GM12865 (cell line): ENCODE measurements at places on chromosomes 13 and 19.

DNA sequence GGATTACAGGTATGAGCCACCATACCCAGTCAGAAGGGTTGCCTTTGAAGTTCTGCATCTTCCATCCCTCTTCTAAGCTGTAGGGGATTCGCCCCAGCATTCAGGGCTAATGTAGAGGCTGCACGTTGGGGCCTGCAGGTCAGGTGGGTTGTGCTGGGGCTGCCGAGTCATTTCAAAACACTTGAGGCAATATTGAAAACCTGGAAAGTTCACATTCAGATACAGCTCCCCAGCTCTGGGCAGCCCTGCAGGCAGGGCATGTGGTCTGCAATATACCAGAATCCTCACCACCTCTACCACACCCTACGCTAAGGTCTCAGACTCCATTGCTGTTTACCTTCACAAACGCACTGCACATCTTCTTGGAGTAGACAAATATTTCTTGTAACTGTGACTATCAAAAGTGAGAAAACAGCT is 24.6 kb downstream of the CCNE1 start:
- peak; percentile 93 for DNase-seq

- DNase-seq: peak; percentile 91
Observed at GRCh38 chr19:6521718-6522646, 8.8 kb upstream of the TNFSF9 start.

DNA sequence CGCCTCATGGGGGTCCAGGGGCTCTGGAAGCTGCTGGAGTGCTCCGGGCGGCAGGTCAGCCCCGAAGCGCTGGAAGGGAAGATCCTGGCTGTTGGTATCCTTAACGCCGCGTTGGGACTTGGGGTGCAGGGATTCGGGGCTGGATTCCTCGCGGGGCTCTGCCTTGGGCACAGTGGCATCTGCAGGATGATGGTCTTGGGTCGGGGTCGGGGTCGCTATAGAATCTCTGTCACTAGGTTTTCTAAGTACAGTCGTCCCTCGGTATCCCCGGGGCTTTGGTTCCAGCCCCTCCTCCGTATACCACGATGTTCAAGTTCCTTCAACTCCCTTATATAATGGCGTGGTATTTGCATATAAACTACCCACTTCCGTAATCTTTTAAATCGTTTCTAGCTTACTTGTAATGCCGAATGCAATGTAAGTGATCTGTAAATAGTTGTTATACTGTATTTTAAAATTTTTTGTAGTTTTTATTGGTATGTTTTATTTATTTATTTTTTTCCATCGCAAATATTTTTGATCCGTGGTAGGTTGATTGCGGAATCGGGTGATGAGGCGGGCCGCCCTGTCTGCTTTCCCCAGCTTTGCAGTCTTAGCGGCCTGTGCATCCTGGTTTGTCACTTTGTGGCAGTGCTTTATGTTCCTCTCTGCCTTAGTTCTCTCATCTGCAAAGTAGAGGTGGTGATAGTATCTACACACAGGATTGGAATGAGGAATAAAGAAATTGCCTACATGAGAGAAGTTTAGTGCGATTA is 606 bp downstream of the ERCC5 start:
- peak; percentile 70 for DNase-seq

DNA sequence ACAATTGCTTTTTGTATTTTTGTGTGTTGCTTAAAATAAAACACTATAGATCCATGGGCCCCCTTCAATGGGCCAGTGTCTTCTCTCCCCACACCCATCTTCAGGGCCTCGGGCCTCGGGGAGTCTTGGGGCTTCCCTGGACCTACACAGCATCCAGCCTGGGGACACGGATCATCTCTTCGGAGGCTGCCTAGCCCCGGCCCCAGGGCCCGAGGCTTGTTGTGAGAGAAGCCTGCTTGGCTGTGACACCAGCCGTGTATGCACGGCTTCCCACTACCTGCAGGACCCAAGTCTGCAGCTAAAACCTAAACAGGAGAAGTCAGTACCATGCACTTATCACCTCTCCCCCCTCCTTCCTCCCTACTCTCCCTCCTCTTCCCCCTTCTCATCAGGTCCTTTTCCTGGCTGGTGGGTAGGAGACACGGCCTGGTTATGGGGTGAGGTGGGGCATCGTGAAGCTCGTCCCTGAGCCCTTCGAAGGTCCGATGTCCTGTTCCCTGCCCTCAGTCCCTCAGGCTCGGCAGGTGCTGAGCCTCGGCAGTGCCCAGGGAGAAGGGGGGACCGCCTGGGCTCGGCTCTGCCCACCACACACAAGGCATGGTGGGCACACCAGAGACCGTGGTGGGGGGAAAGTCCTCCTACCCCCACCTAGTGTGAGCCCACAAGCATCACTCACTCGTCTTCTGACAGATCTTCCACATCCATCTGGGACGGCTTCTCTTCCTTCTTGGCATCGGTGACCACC is 9.5 kb downstream of the C13orf46 start:
- DNase-seq: no peak

GRCh38 chr13:110129076-110129475 is 177.9 kb downstream of the COL4A1 start:
- DNase-seq: no peak

DNA sequence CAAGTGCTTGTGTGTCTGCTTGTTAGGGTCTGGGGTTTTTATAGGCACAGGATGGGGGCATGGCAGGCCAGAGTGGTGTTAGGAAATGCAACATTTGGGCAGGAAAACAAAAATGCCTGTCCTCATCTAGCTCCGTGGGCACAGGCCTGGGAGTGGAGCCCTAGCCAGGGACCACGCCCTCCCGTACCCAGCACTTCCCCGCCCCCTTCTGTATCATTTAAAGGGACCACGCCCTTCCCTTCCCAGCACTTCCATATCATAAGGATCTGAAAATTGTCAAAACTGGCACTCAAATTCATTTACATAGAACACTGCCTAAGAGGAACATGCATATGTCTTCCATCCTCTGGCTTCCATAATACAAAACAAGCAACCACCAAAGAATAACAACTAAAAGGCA is 185.8 kb downstream of the B3GLCT start:
- DNase-seq: no peak
